ENCODE measurements at places on chromosomes 2 and 18.

DNA sequence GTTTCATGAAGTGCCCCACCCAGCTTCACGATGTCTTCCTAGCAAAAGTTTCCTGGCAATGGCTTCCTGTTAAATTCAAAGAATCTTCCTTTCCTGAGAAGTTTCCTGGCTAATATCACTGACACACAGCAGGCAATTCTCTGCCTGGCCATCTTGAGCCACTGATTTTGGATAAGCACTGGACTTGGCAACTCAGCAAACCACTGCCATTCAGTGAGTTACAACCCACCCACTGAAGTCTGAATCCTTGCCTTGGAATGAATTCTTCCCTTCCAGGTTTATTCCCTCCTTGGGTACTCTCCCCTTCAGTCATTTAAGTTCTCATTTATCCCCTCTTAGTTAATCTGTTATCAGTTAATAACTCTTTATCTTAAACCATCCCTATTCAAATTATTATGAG lies 426.0 kb downstream of the MBD2 start:
- DNase-seq = no peak

- no peak for DNase-seq
Observed at GRCh38 chr18:33152376-33152775, 288.1 kb downstream of the CCDC178 start.

DNA sequence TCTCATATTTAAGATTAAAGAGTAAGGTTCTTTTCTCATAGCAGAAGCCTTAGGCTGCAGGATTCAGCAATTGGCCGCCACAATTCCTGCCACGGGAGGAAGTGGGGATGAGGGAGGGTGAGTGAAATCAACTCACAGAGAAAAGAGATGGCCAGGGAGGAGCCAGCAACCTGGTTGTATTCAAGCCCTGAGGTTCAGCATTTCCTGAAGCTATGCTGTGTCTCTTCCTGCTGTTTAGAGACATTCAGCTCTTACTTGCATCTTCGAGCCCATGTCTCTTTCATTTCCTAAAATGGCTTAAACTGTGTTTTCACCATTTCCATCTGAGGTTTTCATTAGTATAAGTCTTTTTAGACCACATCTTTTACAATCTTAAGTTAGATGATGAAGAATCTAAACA lies 522.6 kb downstream of the CNTNAP5 start:
- no peak for DNase-seq

GRCh38 chr2:226583715-226584114 lies 215.9 kb downstream of the IRS1 start:
- DNase-seq = no peak

DNA sequence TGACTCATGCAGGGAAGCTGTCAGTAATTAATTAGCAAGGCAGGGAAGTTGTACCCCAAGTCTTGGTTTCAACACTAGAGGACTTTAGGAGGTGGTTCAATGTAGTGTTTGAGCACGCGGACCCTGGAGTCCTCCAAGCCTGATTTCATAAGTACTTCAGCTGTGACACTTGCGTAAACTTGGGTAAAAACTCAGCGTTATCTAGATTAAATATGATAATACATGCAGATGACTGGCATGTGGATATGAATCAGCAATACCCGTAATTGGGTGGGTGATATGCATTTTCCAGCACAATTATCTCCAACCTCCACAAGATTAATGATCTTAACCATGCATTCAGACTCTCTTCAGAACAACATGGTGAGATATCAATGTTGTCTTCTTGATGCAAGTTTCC lies 5.2 kb downstream of the UGT1A7 start:
- DNase-seq = no peak

GRCh38 chr2:241469746-241470145 lies 38.6 kb downstream of the STK25 start:
- no peak for DNase-seq

DNA sequence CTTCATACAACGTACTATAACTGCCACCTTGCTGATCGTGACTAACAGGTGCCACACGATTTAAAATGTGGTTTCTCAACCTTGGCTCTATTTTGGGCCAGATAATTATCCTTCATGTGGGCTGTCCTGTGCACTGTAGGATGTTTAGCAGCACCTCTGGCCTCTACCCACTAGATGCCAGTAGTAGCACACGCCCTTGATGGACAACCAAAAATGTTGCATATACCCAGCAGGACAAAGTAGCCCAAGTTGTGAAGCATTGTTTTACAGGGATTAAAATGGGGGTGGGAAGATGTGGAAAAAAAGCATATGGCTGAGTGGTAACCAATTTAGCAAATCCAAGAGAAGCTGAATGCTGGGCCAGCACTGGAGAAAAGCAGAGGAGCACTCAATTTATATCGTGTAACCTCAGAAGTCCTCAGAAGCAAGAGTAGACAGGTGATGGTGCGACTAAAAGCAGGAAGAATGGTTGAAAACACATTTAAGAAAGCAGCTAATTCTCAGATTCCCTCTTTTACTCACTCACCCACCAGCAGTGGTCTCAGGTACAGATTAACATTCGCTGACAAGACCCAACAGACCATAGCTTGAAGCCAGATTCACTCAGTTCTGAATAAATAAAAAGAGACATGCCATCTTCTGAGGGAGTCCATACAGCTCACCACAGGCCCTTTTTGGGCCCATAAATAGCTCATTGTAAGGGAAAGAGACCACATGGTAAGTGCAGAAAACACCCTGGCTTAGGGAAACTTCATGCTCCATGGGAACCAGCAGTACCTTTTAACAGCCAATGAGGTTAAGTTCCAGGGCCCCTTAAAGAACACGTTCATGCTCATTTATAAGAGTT lies 50.6 kb downstream of the RAPH1 start:
- no peak for DNase-seq

DNA sequence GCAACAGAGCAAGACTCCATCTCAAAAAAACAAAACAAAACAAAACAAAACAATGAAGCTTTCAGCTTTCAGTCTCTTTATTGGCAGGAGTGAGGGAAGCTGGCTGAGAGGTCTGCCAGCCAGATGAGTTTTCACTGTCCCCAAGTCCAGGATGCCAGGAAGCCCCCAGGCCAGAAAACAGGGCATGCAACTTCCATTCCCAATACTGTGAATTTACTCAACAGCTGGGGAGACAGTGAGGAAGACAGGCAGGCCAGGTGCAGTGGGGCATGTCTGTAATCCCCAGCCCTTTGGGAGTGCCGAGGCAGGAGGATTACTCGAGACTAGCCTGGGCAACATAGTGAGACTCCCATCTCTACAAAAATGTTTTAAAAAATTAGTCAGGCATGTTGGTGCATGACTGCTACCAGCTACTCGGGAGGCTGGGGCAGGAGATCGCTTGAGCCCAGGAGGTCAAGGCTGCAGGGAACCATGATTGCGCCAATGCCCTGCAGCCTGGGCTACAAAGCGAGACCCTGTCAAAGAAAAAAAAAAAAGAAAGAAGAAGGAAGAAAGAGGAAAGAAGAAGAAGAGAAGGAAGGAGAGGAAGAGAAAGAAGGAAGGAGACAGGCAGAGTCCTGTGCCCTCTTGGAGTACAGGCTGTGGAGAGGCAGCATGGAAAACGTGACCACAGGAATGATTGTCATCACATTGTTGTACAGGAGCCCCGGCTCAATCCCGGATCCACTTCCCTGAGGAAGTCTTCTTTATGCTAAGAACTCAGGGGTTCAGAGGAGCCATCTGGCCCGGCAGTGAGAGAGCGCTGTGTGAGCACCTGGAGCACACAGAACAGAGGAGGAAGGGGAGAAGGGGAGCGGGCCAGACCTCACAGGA lies 29.2 kb upstream of the POMC start:
- no peak for DNase-seq

DNA sequence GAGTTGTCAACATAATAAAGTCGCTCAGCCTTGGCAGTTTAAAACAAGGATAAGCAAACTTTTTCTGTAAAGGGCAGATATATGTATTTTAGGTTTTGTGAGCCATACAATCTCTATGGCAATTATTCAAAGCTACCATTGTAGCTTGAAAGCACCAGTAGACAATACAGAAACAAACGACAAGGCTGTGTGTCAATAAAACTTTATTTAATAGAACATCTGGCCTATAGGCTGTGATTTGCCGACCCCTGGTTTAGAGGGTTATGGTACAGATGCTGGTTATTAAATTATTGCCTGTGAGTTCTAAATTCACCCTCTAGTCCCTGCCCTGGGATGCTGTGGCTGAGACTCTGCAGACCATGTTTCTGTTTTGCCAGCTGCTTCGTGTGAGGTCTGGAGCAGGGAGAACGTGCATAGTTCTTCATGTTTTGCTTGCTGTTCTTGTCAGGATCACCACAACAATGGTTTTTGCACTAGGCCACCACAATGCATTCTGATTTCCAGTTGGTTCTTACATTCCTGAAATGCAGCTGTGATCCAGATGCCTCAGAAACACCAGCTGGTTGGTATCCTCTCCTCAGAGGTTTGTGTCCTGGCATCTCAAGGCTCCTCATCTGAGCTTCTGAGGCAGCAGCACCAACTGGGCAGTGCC lies 46.6 kb downstream of the ICOS start:
- no peak for DNase-seq

GRCh38 chr2:18834341-18834740 lies 245.0 kb upstream of the NT5C1B start:
- no peak for DNase-seq

DNA sequence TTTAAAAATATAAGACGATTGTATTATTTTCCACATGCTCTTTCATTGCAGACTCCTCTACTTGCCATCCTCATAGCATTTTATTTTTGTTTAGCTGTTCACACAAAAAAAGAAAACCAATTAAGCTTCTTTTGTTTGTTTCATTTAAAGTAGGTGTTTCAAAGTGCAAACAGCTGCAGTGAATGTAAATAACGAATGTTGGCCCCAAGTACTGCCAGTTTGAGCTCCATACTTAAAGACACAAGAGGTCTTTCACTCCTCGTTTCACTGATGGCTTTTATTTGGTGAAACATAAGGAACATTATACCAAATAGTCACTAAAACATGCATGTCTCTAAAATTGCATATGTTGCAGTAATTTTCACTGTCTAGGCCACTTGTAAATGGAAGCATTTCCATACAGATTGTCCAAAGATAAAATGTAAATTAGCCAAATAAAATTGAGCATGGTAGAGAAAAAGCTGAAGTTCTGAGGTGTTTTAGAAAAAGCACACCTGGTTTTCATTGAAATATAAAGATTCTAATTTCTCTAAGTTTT lies 253.4 kb downstream of the TMX3 start:
- no peak for DNase-seq

DNA sequence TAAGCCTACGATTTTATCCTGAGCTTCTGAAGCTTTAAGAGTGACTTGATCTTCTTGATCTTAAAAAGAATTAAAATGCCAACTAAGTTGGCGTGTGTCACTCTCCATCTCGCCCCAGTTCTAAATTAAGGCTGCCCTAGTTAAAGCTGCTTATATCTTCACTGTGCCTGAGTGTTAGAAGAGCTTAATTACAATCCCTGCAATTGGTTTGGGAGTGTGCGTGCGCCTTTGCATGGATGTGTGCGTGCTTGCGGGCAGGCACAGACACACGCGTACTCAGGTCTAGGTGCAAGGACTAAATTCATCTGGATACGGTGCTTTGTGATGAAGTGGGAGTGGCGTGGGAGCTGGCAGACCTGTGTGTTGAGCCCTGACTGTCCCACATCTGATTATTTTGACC lies 201.5 kb downstream of the FAM210A start:
- DNase-seq = no peak

DNA sequence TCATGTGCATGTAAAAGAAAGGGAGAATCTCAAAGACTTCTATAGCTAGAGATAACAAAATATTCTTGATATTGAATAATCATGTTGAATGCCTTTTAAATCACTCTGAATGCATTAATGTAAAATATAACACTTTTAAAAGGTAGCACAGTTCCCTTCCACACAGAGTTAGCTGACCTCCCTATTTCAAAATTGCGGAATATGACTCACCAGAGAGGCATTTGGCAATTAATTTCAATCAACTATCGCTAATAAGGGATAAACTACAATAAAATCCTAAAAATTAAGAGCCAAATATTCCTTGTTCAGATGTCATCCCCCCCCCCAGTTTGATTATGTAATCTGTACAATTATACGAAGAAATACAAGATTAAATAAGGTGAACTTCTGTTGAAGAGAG lies 29.3 kb downstream of the ZC3H15 start:
- no peak for DNase-seq

- DNase-seq = no peak
Observed at GRCh38 chr2:25335971-25336370, 5.8 kb downstream of the DNMT3A start.

DNA sequence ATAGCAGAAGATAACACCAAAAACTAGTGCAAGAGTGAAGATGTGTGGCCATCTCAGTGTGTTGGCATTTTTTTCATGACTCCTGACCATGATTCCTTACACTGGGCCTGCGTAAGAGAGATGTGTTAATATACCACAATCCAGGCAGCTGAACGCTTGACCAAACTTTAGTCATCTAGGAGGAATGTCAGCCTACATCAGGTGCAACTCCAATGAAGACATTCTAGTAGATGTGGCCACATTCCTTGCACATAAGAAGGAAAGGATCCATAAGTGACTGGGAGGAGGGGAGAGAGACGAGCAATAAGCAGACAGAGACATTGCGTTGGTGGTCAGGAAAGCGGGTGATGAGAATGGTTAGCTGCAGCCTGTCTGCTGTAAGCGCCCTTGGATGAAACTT lies 42.6 kb downstream of the CYRIA start:
- no peak for DNase-seq

DNA sequence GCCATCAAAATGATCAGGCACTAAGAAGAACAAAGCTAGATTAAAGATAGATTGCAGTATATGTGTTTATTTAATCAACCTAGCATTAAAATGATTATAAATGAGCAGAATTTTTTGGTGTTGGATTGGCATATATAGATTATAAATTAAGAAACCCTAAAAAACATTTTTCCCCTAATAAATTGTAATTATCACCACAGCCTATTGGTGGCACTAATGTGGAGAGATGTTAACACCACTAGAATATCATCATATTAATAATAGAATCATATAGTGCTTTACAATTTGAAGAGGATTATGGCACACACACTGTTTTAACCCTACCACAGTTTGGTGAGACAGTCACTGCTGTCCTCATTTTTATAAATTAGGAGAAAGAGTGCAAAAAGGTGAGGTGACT lies 112.4 kb upstream of the RND3 start:
- no peak for DNase-seq

- DNase-seq = no peak
Observed at GRCh38 chr2:34912084-34912483, 1313.0 kb upstream of the FAM98A start.

DNA sequence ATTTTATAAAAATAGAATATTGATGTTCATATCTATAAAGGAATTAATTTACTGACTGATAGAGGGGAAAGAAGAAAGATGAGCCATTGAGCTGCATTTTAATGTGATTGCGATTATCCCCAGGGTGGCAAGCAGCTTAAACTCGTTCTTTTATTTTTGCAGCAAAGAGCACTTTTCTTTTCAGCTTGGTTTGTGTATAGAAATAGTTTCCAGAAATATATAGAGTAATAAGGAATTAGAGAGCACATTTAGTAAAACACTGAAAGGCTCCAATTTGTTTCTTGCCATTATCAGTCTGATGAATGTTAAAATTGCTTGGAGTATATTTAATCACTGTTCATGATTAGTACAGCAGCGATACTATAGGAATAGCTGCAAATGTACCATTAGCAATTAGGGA lies 119.5 kb downstream of the MYO3B start:
- DNase-seq = no peak
